ENCODE measurements at places on chromosomes 7 and 10.

- no peak for DNase-seq
Measured at GRCh38 chr10:118804262-118804773, 49.5 kb upstream of the CACUL1 start.

- DNase-seq, result peak; percentile 80
Measured at GRCh38 chr10:84256510-84257342, 11.9 kb downstream of the RGR start.

- DNase-seq, result no peak
Measured at GRCh38 chr10:31207636-31208035, 111.4 kb upstream of the ZEB1 start.

GRCh38 chr10:71156436-71156835 is 55.9 kb upstream of the UNC5B start:
- DNase-seq, result no peak

DNA sequence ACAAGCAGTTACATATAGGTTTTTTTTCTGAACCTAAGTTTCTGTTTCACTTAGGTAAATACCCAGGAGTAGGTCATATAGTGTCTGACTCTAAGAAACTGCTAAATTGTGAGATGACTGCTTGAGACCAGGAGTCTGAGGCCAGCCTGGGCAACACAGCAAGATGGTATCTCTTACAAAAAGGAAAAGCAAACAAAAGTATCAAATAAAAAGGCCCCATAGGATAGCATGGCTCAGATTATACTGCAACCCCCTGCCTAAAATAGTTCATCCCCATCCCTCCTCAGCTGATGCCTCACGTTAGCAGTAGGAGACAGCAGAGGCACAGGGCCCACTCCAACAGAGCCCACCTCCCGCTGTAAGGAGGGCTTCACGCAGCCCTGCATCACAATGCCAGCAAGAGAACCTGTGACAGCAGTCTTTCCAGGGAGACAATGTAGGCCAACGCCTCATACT is 90.3 kb downstream of the SRPK2 start:
- peak; percentile 44 for DNase-seq

DNA sequence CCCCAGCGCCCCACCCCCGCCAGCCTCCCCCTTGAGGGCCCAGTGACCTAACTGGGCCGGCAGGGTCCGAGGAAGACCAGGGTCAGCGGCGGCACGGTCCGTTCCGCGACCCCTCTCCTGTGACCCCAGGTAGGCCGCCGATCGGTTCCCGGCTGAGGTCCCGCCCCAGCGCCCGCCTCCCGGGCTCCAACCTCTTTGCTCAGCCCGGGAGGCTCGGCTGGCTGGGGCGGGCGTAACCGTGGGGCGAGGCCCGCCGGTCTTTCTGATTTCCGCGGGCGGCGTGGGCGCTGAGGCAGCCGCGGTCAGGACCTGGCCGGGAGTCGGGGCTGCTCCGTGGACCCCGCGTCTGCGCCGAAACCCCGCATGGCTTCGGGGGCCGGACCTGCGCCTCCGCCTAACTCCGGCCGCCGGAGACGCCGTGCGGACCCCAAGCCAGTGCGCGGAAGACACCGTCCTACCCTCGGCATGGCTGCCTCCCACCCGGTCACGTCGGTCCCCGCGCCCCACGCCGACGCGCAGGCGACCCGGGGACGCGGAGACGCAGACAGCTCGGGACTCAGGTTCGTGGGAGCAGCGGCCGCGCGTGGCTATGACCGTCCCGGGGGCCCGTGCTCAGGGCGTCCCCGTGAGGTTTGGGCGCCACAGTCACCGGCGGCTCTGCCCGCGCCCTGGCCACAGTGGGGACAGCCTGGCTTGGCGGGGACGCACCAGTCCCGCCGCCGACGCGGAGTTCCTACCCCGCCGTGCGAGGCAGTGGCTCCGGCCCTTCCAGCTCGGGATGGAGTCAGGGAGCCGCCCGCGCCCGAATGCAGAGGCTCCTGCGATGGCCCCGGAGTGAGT is 1.0 kb upstream of the VENTX start:
- DNase-seq, result no peak

- no peak for DNase-seq
Measured at GRCh38 chr10:47349516-47349915, 1.4 kb downstream of the RBP3 start.

DNA sequence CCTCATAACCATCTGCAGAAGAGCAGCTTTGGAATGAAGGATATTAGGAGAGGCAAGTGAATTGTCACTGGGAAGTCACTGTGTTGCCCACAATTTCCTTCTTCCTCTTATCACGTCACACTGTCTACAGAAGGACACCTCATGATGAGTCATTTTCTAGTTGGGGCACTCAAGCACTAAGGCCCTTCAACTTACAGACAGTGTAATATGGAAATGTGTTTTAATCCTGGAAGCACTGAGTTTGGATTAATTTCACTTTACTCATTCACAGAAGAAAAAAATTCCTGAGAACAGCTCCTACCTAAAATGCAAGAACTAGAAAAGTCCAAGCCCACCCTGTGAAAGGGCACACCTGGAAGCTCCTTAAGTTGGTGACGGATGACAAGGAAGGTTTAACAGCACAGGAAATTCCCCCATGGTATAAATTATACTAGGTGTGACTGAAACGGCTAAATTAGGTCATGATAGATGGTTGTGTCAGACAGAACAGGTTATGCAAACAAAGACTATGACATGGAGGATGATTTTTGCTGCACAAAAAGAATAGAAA is 56.6 kb downstream of the PARD3 start:
- no peak for DNase-seq

DNA sequence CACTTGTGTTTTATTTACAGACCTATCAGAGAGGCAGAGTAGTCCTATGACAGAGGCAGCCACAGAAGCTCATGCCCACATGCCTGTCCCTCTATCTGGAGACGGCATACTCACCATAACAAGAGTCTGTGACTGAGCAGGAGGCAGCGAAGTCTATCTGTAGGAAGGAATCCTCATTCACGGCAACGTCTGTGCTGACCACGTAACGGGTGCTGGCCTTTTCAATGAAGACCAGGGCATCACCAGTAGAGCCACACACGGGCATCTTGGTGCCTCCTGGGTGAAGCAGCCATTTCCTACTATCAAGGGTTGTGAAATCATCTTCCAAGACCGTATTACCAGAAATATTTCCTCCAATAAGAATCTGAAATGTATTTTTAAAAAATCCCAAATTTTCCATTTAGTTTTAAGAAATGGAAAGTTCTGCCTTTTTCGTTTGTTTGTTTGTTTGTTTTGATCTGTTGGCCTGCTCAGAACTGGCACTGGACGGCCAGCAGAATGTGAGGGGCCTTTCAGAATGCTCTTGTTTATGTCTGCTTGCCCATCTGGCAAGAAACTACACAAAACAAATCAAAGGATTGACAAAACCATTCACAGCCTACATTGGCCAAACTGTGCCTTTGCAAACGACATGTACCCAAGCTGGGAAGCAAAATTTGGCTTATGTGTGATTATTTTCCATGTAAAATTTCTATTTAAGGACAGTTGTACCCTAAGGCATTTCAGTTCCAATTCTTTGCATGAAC is 93.1 kb upstream of the SLC26A5 start:
- DNase-seq, result no peak

DNA sequence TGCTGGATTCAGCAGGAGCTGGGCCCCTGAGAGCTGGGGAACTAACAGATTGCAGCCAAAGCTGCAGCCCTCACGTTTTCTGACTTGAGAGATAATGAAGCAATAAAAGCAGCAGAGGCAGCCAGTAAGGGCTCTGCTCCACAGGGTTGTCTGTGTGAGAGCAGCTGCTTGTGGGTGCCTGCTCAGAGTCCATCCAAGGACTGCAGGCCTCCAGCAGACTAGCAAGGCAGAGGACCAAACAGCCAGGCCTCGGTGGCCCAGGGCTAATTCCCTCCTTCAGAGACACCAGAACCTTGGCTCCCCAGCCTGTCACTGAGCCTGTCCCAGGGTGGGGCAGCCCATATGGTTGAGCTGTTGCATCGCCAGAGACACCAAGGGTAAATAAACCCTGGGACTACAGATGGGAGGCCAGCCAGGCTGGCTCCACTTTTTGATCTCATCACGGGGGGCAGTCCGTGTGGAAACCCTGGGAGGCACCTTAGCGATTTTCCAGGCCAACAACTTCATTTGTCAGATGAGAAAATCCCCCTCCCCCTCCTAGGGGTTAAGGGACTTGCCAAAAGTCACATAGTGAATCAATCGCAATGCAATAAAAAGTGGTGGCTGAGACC is 229.2 kb downstream of the WDR11 start:
- DNase-seq, result no peak

DNA sequence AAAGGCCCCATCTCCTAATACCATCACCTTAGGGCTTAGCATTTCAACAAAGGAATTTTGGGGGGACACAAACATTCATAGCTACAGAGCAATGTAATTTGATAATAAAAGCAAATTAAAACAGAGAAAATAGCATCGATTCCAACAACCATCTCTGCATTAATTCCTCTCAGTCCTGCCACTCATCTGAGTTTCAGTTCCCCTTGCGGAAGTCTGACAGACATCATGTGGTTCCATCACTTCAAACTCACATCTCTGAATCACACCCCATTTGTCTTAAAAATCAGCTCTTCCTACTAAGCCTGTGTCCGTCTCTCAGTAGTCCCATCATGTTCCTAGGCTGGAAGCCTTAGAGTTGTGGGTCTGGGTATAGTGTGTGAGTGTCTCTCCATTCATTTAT is 3.6 kb downstream of the ADCK2 start:
- no peak for DNase-seq

DNA sequence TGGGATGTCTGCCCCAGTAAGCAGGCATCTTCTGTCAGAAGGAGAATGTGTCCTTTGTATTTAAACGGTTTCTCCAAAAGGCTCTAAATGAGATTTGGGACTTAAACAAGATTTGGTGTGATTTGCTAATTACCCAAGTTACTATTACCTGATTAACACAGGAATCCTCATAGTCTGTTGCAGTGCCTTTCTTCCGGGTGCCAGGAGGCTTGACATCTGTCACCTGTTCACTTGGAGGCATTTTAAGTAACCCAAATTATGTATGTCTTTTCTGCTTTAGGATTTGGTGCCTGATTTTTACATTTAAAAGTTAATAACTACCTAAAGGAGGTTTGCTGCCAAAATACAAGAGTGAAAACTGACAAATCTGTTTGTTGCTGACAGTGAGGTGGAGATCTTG is 587.9 kb upstream of the GALNT17 start:
- no peak for DNase-seq

DNA sequence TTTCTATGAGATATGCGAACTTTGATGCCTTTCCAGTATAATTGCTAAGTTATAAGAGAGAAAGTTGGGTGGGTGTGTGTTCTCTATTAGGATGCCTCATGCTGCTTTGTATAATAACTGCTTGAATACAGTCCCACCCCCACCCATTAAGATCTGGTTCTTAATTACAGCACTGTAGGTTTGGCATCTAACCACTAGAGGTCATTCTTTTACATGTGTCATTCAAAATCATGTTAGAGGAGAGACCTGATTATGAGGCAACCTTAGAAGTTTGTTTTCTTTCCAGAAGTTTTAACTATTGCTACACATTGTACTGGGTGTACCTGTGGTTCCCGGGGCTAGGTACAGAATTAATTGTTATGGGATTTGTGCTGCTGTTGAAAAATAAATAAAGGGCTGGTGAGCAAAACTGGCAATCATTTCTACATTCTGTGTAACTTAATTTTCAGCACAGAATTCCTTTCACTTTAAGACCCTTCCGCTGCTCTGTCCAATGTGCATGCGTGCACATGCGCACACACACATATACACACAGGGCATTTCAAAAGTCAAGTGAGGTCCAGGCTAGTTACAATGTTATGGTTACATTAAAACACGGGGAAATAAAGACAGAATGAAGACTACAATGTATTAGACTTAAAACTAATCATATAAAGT is 1156.3 kb downstream of the SORCS3 start:
- no peak for DNase-seq

- no peak for DNase-seq
Measured at GRCh38 chr7:21565614-21566013, 22.8 kb downstream of the DNAH11 start.

- no peak for DNase-seq
Measured at GRCh38 chr10:128373071-128373749, 247.0 kb upstream of the MKI67 start.

- DNase-seq, result no peak
Measured at GRCh38 chr7:26390016-26390415, 98.4 kb downstream of the SNX10 start.

GRCh38 chr7:133688483-133689239 is 435.8 kb downstream of the EXOC4 start:
- DNase-seq, result no peak

GRCh38 chr10:53395449-53395848 is 622.9 kb upstream of the MBL2 start:
- no peak for DNase-seq

- DNase-seq, result peak; percentile 77
Measured at GRCh38 chr10:124650820-124651401, 93.3 kb downstream of the FAM53B start.

DNA sequence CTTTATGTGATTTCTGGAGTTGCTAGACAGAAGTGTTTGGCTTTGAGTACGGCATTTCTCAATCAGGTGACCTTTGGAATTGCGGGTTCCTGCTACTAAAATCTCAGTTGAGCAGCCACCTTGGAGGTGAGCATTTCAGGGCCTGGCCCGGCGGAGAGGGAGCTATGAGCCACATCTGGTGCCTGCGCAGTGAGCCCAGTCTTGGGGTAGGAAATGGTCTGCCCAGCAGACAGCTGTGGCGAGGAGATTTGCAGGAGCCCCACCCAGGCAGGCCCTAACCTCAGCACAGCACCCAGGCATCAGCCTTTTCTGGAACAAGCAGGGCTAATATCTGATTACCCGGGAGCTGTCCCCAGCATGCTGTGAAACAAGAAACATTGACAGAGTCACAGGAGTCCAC is 547.9 kb upstream of the FOXK1 start:
- DNase-seq, result no peak

DNA sequence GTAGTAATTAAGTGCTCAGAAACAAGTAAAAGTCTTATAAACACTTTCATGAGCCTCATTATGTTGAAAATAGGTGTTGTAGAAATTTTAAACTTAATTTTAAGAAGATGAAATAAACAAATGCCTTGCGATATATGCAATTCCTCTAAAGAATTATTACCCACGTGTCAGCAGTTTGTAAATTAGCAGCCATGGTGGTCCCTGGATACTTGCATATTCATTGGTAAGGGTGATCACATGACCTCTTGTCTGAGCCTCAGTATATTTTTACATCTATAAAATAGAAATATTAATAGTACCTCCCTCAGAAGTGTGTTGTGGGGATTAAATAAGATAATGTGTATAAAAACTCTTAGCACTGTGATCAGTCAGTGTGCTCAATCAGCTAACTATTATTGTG is 141.5 kb upstream of the SVIL start:
- DNase-seq, result no peak

GRCh38 chr7:108329514-108329913 is 126.7 kb downstream of the NRCAM start:
- DNase-seq, result no peak

DNA sequence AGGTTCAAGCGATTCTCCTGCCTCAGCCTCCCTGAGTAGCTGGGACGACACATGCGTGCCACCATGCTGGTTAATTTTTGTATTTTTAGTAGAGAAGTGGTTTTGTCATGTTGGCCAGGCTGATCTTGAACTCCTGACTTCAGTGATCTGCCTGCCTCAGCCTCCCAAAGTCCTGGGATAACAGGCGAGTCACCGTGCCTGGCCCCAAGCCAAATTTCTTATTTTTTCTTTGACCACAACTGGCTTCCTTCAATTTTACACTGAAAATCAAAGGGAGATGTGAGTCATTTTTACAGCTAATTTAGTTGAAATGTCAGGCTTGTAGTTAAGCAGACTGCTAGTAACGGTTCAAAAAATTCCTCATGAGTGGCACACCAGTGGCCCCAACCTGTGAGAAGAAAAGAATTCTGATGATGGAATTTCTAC is 7.8 kb downstream of the RNF216 start:
- DNase-seq, result peak; percentile 65

Data from stimulated activated CD8-positive, alpha-beta memory T cell treated with anti-CD3 and anti-CD28 coated beads, Interleukin-4, amount 100 ng/mL, for 48 hours (primary cell).